ENCODE measurements at places on chromosomes 2 and 18.

GRCh38 chr2:23651187-23652080 lies 266.5 kb downstream of the KLHL29 start:
- DNase-seq, result no peak

DNA sequence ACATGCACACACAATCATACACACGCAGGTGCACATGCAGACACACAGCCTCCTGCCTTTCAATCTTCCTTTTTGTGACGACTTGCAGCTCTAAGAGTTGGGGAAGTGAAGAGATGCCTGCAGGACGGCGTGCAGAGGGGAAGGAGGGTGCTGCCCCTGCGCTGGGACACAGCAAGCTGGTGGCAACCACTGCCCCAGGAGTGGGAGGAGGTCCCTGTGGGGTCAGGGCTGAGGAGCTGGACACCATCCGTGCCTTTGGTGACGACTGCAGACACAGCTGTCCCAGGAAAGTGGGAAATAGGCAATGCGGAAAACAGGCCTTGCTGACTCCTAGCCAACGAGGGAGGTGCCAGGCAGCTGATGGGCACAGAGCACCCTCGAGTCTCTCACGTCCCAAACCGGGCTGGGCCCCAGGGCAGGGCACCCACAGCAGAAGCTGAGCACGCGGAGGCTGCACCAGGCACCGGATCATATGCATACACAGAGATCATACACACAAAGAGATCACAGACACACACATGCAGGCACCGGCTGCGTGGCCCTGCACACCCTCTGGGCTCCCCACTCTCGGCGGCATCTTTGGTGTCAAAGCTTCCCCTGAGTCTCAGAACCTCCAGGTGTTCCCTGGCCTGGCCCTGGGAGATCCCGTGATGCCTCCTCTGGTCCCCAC lies 146.1 kb downstream of the PXDN start:
- DNase-seq, result no peak

DNA sequence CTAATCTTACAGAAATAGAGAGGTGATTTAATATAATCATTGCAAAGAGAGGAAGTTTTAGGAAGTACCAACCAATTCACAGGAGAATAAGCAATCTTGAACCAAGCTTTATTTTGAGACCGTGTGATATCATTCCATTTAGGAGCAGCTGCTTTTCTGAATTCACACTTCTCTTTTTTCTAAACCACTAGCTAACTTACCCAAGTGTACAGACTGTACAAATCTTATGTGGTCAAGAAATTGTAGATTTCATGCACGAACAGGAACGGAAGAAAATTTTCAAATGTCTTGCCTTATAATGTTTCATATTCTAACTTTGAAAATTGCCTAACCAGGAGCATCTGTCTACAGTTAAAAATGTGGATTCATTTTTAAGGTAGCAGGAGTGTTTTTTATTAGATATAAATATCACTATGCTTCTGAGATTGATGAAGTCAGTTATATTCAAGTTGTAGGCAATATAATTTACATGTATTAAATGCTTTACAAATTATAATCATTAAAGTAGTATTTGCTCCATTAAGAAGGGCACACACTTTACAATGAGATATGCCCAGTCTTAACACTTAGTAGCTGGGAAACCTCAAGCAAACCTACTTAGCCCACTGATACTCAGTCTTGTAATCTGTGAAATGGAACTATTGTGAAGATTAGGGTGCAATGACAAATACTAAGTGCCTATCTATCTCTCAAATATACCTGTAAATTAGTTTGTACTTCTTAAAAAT lies 302.2 kb upstream of the STON1 start:
- peak; percentile 43 for DNase-seq

- DNase-seq, result no peak
Observed at GRCh38 chr2:229339618-229340017, 68.5 kb upstream of the PID1 start.

DNA sequence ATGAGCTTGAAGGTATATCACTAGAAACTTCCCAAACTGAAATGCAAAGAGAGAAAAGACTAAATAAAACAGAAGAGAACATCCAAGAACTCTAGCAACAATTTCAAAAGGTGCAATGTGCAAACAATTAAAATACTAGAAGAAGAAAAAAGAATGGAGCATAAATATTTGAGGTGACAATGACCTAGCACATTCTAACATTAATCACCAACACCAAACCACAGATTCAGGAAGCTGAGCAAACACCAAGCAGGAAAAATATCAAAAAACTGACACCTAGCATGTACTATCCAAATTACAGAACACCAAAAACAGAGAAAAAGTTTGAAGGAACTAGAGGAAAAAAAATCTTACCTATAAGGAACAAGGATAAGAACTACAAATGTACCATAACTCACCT lies 460.8 kb downstream of the IRS1 start:
- no peak for DNase-seq

DNA sequence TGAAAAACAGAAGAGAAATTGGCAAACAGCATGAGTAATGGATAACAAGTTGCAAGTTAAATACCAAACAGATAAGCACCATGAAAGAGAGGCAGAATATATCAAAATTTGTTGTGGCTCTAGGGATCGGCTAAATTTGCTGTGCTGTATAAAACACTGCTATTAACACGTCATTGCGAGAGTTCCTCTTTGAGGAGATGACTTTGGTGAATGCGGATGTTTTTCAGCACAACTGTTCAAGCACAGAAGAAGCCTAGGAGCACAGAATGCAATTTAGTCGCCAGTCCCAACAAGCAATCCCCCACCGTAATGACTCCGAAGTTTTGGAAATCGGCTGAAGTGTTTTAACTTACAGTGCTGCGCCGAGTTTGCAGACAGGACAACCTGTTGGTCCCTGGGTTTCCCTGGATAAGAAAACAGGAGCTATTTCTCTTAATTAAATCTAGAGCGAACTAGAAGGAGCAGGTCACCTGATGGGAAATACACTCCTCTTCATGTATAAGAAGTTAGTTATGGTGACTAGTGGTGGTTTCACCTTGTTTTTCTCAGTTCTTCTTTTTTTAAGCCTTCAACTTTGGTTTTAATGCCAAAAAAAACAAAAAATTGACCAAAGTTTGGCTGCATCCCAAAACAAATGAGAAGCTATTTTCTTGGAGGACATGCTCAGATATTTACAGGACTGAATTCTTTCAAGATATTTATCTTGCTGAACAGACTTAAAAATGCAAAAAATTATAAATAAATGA lies 454.1 kb upstream of the SALL3 start:
- DNase-seq, result no peak

- no peak for DNase-seq
Observed at GRCh38 chr2:8539743-8540551, 141.9 kb upstream of the ID2 start.

DNA sequence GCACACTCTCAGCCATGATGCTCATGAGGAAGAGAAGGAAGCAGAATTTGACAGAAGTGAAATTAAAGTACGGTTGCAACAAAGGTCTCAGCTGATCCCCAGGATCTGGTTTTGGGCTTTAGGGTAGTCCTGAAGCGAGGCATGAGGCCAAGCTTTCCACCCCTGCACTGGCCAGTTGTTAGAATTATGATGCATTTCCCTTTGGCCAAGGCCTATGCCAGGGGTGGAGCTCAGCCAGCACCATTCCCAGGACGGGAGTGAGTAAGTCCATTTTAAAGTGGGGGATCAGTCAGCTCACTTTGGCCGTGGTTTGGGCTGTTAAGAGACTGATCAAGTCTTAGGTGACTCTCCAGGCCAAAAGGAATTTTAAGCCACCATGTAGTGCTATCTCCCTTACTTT lies 314.5 kb upstream of the MMADHC start:
- no peak for DNase-seq

DNA sequence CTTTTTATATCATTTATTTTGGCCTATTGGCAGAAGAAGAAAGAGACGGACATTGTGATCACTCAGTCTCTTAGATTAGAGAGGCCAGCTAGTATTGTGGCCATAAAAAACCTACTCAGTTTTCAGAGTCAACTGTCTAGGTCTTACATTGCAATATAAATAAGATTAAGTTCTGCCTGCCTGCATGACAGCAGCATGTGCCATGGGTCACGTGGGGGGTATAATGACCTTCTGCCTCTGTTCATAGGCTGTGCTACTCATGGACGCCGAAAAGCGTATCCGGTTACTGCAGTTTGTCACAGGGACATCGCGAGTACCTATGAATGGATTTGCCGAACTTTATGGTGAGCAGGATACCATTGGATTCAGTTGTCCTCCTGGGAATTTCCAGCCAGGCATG lies 238.5 kb downstream of the ALPK2 start:
- no peak for DNase-seq

- DNase-seq, result peak; percentile 81
Observed at GRCh38 chr2:9950521-9951271, 797 bp upstream of the GRHL1 start.

DNA sequence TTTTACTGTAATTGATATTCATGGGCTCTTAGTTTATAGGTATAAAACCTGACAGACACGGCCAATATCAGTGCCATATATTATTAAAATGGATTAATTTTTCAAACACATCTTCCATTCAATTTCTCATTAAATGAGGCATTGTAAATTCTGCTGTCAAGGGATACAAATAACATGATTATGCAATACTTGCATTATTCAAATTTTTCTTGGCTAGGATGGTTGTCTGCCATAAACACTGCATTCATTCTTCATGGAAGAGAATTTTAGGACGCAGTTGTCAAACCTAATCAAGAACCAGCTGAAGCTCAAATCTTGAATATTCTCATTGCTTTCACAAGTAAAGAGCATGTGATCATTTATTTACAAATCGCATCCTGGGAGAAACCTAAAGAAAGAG lies 255.6 kb downstream of the RDH14 start:
- DNase-seq, result no peak

- no peak for DNase-seq
Observed at GRCh38 chr2:202215179-202215578, 23.2 kb downstream of the SUMO1 start.

DNA sequence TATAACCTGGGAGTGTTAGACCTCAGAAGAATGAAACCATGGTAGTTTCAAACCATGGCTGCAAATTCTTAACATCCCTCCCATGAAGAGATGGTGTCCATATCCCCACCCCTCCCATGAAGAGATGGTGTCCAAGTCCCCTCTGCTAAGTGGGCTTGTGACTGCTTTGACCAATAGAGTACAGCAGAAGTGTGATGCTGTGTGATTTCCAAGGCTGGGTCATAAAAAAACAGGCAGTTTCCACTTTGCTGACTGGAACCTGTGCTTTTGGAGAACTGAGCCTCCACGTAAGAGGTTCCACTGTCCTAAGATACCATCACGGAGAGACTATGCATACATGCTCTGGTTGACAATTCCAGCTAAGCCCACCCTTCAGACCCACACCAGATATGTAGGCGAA lies 65.5 kb downstream of the MRO start:
- no peak for DNase-seq

DNA sequence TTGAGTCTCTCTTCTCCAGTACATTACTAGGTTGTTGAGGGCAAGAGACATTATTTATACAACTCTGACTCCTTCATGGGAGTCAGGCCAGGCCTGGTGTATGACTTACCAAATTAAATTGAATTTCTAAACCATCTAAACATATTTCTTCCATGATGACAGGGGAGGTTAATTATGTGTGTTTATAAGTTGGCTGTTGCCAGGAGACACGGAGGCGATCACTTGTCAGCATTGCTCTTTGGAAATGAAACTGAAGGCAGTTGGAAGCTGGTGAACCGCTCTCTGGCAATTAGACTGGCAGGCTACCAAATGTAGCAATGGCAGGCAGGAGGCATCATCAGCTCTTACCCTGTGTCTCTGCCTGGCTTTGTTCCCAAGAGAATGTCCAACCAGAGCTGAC lies 241.4 kb downstream of the KCNS3 start:
- DNase-seq, result no peak

- no peak for DNase-seq
Observed at GRCh38 chr2:216133397-216133796, 24.2 kb downstream of the XRCC5 start.

DNA sequence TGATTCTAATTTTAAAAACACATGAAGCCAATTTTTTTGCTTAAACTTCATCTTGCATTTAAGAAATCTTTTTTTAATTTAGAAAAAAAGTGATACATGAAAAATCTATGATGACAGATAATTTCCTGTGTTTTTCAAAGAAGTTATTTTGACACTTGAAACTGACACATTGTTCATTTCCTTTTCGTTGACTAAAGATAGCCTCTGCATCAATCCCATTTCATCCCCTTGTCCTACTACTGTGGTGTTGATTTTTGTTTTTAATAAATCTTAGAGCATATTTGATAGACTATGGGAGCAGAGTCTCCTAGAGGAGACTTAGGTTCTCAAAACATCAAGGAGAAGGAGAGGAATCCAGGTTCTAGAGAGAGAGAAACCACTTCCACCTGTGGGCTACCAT lies 70.9 kb downstream of the ACVR1C start:
- no peak for DNase-seq

DNA sequence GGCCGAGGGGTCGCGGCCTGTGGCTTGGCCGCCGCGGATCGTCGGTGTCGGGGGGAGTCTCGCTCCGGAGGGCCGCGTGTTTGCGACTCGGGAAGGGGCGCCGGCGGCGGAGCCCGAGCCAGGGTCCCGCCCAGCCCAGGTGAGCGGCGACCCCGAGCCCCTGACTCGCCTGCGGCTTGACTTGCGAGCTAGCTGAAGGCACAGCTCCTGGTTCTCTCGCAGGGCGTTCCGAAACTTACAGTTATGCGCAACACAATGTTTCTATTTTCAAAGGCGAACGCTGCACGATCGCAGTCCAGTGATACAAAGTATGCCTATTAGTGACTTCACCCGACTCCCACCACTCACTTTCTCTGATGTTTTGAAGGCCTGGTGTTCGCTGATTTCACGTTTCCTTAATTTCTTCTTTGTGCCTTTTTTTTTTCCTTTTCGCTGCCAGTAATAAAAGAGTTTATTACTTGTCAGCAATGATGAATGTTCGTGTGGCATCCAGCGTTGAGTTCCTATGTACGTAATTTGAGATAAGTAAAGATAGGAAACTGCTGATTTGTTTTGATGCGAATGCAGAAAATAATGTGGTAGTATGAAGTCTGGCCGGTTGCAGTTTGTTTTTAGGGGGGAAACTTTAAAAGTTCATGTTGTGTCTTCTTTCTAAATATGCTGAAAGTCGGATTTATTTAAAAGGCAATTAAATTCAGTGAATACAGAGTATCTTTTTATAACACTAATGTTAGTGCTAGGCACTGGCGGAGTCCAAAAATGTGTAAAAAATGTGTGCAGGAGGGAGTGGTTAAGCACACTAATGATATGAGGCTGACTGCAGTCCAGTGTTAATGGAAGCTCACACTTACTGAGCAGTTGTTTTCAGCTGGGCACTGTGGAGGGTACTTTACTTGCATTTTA lies 706 bp downstream of the UBXN2A start:
- peak; percentile 69 for DNase-seq

- no peak for DNase-seq
Observed at GRCh38 chr2:110735366-110735765, 3.0 kb downstream of the ACOXL start.

DNA sequence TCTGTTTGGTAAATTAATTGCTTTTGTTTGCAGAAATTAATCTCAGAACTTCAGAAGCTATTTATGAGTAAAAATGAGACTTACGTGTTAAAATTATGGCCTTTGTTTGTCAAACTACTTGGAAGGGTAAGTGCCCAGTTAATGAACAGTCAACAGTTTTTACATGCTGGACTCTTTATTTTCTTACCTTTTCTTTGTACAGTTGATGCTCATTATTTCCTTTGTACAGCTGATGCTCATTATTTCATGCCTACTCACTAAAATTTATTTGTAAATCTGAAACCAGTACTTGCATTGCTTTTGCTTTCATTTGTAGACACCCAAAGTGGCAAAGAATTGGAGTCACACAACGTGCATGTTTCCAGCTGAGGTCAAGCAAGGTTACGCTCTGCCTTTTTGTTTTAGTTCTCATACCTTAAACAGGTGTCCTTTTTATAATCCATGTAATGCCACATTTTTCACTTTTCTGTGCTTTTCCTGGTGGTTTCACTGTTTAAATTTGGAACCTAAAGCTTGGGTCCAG lies 13.3 kb downstream of the RIF1 start:
- DNase-seq, result peak; percentile 43

- no peak for DNase-seq
Observed at GRCh38 chr2:55163274-55163721, 68.8 kb downstream of the CLHC1 start.

Data from GM13976 (cell line).